ENCODE measurements at places on chromosomes 4 and X.

GRCh38 chr4:54386042-54386669 is 157.1 kb downstream of the PDGFRA start:
- DNase-seq = no peak

DNA sequence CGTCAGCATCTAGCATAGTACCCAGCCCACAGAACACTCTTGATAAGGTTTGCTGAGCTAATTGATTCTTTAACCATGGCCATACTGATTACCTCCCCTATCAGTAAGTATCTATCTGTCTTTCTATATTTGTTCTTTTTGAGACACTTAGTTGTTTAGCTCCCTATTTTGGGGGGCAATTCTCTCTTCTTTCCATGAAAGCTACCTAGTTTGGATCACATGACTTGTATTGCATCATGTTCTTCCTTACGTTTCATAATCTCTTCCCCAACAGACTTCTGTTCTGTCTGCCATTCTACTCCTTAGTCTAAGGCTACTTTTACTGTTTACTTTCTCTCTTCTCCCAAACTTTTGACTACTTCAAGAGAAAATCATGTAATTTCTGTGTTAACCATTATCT is 39.0 kb downstream of the TBC1D19 start:
- no peak for DNase-seq

DNA sequence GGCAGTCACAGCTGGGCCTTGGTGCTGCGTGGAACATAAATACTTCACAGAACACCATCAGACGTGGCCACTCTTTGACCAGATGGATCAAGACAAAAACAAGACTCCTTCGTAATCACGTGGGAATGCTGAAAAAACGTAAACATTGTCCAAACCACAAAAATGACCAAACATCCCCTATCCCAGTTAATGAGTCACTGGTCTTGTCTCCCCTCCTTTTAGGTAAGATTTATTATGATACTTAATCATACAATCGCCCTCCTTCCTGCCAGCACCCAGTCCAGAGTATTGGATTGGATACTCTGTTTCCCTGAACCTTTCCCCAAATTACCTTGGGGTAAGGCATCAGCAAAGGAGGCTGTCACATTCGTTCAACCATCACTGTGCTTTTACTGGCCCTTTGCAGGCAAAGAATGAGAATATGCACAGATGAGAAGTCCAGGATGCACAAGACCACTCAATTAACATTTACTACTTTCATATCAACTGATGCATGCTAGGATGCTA is 601 bp upstream of the TCEANC start:
- no peak for DNase-seq

DNA sequence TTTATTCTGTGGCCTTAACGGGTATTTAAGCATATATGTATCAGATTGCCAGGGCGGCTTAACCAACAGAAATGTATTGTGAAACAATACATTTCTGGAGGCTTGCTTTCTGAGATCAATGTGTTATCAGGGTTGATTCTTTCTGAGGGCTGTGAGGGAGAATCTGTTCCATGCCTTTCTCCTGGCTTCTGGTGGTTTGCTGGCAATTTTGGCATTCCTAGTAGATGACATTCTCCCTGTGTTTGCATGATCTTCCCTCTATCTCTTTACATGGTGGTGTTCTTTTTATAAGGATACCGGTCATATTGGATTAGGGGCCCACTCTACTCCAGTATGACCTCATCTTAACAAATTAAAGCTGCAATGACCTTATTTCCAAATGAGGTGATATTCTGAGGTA is 16.9 kb upstream of the CEP135 start:
- DNase-seq = no peak

GRCh38 chr4:13722649-13723048 is 95.1 kb upstream of the BOD1L1 start:
- DNase-seq = no peak

All from NCI-H1092 (cell line).